Vagina (tissue), 2 donors: ENCODE measurements at places on chromosomes 4 and X.

DNA sequence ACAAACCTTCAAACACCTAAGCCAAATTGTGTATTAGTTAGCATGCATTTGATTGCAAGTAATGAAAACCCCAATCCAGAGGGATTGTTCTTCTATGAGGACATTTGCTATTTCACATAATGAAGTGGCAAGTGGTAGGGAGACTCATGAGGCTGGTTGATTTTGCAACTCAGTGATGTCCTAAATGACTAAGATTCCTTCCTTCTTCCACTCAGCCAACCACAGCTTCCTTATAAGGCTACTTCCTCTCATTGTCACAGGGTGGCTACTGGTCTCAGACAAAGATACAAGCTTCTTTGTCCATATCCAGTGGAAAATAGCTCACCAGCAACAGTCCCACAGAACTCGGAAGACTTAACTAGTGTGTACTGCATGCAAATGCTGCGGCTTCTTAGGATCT is 5.3 kb upstream of the OTC start:
- no peak for DNase-seq

GRCh38 chr4:163048447-163048846 is 118.2 kb downstream of the NAF1 start:
- DNase-seq: no peak

DNA sequence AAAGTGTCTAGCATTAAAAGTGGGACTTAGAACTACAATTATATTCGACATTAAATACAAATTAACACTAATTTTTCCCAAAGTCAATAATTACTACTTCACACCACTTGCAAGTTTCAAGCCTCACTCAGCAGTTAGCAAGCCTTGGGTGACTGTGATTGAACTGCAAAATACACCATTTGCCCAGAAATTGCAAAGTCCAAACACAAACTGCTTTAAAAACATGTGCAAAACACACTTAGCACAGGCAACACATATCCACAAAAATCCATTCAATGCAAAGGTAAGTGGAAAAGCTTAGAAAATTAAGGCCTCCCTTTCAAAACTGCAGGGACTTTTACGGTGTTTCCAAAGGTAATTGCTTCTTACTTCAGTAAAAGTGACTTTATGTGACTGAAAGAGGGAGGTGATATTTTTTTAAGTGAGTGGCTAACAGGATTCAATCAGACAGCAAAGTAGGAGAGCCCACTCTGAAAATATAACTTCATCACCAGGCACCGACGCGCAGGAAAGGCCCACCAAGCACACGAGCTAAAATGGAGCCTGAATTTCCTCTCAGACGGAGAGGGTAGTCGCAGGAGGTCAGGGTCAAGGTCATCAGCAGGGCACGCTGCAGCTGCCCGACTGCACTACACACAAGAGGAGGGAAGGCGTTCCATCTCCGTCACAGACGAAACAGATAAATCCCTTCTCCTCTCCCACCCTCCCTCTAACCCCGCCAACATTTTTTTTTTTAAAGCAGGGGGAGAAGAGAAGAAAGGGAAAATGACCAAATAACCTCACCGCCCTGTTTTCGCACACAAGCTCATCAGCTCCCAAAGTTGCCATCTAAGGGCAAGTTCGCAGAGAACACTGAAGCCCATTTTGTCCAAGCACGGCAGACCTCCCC is 3.1 kb downstream of the ZNF827 start:
- DNase-seq: no peak

DNA sequence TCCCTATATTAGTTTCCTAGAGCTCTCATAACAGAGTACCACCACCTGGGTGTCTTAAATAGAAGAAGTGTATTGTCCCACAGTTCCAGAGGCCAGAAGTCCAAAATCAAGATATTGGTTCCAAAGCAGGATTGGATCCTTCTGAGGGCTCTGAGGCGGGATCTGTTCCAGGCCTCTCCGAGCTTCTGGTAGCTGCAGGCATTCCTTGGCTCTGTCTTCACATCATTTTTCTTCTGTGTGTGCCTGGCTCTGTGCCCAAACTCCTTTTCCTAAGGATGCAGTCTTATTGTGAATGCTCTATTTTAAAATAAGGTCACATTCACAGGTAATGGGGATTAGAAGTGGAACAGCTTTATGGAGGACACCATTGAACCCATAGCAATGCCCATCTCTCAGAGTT is 253.7 kb upstream of the TAPT1 start:
- no peak for DNase-seq

DNA sequence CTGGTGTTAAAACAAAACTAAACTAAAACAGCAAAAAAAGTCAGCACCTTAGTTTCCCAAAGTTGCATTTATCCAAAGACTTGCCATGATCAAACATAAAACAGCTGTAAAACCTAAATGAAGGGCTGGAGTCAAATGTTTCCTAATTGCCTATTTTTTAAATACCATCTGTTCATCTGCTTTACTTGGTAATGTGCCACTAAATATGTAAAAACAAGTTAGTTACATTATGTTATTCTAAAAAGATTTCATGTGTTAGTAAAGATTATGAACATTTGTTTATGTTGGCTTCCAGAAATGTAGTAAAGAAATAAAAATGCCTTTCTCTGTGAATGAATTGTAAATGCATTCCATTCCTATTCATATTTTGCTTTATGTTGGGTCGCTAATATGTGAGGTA is 977.8 kb downstream of the FSTL5 start:
- DNase-seq: no peak

GRCh38 chrX:68920561-68920960 is 91.7 kb downstream of the EFNB1 start:
- DNase-seq: no peak

DNA sequence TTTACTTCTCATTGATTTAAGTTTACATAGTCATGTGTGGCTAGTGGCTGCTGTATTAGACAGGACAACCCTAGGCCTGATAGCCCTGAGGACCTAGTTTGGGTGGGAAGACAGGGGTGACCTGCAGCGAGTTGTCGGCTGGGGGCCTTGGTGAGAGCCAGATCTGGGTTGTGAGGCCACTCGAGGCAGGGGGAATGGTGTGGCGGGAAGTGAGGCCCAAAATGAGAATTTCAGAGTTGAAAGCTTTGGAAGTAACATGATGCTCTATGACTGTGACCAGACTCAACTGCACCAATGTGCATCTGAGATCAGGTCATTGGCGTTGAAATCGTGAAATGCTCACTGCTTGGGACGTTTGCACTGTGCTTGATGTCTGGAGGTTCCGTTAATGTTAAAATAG is 72.9 kb downstream of the TBL1X start:
- no peak for DNase-seq

- no peak for DNase-seq
Observed at GRCh38 chrX:15749642-15750610, 11.9 kb downstream of the CA5B start.

GRCh38 chr4:137090951-137091350 is 441.3 kb downstream of the PCDH18 start:
- no peak for DNase-seq

GRCh38 chrX:3651277-3651676 is 62.2 kb downstream of the PRKX start:
- no peak for DNase-seq

- DNase-seq: no peak
Observed at GRCh38 chrX:10620121-10620699, at the start of gene MID1. MID1 (minus strand) TSS chrX:10620585; CDS start chrX:10567547, 53,038 bp downstream.

DNA sequence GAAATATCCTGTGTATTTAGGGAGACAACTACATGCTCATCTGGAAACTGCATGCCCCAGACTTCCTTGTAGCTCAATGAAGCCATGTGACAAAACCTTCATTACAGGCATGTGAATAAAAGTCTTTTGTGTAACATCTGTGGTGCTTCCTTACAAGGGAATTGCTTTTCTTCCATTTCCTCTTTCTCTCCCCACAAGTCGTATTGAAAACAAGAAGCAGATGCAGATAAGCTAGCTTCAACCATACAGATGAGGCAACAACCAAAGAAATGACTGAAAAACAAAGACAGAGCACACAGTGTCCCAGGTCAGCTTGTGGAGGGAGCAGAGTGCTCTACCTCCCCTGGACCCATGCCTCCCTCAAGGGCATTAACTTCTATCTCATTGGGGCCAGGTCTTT is 115.8 kb upstream of the INPP4B start:
- DNase-seq: no peak

GRCh38 chr4:155681886-155682285 is 15.2 kb downstream of the GUCY1A1 start:
- DNase-seq: no peak

DNA sequence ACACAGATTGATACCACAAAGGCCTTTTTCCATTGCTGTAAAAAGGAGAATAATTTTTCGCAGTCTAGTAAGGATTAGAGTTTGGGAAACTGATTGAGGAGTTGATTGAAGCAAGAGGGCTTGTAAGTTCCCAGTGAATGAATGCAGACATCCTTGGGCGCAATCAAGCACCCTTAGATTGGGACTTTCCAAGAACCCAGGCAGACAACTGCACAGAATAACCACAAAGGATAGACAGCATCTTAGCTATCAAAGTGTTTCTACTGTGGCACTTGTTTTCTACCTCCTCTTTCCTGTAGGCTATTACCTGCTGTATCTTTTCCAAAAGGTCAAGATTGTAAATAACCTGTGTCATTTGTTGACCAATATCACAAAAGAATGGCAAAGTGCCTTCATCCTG is 2.6 kb downstream of the COX18 start:
- no peak for DNase-seq

- DNase-seq: no peak
Observed at GRCh38 chr4:146142768-146143167, 32.8 kb upstream of the LSM6 start.

GRCh38 chrX:54641530-54641929 is 111.5 kb downstream of the GNL3L start:
- no peak for DNase-seq

- DNase-seq: no peak
Observed at GRCh38 chrX:135522132-135522530, 1.7 kb downstream of the INTS6L start.
